ENCODE measurements at places on chromosomes 1 and 21.

DNA sequence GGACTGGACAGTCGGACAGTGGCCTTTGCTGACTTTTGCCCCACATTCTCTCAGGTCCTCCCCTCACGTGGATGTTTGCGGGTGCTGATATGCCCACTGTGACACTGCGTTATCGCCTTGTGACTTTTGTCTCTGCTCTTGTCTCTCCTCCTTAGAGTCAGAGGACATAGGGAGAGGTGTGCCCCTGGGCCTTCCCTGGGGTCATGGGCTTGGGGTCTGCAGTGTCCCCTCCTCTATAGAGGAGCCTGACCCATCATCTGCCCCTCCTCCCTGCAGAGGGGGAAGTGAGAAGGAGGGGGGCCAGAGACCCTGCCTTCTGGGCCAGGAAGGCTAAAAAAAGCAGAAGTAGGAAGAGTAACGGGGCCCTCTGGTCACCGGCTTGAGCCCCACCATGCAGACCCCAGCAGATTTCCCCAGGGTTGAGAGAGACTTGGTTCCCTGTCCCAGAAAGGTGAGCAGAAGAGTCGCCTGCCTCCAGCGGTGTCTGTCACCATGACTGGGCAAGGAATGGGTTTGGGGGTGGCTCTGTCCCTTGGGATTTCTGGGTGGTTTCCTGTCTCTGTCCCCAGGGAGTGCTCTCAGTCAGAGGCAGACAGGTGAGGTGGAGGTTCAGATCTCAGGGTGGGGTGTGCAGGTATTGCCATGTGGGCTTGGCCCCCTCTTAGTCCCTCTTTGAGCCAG is 13.3 kb downstream of the RPS6KA1 start:
- peak; percentile 72 for DNase-seq

GRCh38 chr1:116763116-116763786 is 9.0 kb downstream of the CD2 start:
- DNase-seq = no peak

GRCh38 chr1:64581843-64582185 is 111.9 kb downstream of the CACHD1 start:
- DNase-seq = no peak

GRCh38 chr1:31548907-31549808 is 27.2 kb upstream of the TINAGL1 start:
- DNase-seq = peak; percentile 79

- DNase-seq = no peak
These were observed 21.2 kb upstream of the XPR1 start for GRCh38 chr1:180610556-180611015.

DNA sequence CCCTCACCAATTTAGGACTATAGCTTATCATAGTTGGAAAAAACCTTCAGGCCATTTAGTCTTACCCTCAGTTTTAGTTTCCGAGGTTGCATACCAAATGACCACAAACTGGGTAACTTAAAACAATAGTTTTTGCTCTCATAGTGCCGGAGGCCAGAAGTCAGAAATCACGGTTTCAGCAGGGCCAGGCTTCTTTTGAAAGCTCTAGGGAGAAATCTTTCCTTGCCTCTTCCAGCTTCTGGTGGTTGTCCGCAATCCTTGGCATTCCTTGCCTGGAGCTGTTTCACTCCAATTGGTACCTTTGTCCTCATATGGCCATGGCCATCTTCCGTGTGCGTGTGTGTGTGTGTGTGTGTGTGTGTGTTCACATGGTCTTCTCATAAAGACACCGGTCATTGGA is 12.4 kb upstream of the PLXNA2 start:
- DNase-seq = no peak

DNA sequence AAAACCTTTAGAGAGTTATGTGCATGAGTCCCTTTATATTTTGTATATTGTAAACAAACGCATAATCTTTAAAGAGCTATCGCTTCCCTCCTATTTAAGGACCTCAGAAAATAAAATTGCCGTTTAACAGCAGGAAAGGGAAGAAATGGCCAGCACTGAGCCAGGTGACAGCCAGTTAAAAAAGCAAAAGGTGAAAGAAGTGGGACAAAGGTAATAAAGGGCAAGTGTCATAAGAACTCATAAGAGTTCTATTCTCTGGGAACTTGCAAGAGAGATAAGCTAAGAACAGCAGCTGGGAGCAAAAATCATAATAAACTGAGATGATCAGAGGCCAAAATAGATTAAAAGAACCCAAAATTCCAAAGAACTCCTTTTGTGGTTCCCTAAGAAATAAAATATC is 520.9 kb upstream of the PKN2 start:
- no peak for DNase-seq

DNA sequence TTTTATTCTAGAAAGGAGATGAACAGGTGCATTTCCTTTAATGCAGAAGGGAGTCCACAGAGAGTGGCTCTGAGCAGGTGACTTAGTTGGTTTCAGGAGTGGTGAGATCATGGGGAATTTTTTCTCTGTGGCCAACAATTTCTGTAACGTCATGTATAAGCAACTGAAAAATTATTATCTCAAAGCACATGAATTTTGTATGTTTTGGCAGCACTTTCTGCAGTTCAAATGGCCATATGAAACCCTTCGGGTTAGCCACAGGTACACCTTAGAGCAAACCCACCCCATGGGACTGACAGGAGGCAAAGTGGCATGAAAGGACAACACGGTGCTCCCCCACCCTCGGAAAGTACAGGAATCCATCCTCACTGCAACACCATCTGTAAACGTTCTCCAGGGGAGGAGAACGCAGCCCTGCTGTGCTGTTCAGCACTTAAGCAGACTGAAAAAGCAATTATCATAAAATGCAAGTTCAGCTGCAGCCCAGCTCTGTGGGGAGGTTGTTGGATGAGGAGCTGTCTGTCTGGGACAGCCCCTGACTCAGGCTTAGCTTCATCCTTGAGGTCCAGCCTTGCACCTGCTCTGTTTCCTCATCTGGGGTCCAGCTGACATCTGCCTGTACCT is 55.8 kb upstream of the CLDN14 start:
- DNase-seq = no peak

DNA sequence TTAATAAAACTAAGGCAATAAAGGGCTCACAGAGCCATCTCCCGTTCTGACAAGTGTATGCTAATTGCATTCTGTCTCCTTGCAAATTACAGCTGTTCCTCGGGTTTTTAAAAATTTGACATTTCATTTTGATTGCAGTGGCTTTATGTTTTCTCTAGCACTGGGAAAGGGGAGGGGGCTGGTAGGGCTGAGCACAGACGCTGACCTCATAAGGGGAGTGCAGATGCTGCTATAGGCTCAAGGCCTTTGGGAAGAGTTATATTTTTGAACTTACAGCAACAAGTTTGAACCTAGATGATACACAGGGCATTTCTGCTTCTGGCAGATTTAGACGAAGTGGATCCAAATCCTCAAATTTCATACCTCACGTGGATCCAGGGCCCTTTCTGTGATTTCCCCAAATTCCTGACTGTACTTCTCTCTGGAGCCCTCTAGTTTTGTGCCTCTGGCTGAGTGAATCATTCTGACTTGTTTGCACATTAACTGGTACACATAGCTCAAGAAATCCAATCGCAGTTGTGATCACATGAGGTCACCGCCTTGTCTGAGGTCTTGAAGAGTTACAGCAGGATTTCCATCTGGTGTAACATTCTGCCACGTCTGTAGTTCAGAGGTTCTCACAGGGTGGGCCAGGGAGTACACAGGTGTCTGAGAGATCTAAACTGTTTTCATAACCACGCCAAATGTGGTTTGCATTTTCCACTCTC is 230.3 kb downstream of the C1orf94 start:
- DNase-seq = no peak

DNA sequence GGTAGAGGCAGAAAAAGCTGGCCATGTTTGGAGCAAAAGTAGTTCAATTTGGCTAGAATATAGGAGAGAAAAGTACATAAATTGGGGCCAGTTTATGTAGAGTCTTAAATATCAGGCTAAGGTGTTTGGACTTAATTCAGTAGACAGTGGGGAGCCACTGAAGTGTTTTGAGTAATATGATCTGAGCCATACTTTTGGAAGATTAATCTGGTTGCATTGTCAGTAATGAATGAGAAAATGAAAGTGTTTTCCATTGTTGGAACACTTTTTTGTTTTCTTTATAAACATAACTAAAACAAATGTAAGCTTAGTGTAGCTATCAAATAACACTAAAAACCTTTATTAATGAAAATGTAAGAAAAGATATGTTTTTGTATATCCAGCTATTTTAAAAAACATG is 42.1 kb downstream of the POU2F1 start:
- no peak for DNase-seq

GRCh38 chr21:32346951-32347350 is 45.9 kb downstream of the URB1 start:
- DNase-seq = no peak

DNA sequence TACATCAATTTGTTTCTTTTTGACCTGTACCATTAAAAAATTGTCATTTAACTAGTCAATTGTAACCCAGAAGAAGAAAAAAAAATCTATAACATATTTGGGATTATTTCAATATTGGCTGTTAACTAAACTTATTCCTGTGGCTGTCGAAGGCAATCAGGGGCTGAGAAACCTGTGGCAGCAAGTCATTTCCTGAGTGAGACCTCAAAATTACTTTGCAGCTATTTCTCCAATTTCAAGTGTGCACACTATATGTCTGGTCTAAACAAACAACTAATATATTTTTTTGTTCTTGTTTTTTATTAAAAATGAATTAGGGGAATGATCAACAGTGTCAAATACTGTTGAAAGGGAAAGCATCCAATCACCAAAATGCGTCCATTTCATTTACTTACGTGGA is 1357.6 kb upstream of the B3GALT2 start:
- DNase-seq = no peak

DNA sequence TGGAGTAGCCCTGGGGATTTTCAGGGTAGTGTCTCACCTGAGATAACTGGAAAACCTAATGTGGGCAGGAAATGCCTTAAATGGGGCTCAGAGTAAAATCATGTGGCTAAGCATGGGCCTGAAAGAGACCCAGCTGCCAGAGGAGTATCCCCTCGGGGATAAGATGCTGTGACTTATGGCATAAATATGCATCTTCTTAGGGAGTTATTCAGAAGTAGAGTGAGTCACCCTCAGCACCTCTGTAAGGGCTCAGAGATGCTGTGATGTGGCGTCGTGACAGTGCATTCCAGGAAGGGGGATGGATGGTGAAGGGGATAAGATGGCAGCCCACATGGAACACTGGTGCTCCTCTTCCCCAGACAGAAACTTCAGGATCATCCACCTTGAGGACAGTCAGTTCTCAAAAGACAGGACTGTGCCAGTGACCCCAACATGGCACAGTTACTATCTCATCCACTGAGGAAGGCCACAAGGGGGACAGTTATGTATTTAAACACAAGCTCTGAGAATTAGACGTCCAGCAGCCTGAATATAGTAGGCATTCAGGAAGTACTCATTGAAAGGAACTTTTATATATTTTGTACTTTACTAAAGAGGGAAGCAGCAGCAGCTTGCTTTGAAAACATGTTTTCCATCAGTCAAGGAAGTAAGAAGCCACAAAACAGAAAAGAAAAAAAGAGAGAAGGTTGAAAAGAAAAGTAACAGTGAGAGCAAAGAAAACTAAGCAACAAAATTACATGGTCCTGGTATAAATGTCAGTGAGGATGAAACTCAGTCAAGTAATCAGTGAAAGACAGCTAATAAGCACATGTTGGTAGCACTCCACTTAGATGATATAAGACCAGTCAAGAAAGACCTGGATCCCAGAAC is 8.3 kb downstream of the IL24 start:
- DNase-seq = no peak

DNA sequence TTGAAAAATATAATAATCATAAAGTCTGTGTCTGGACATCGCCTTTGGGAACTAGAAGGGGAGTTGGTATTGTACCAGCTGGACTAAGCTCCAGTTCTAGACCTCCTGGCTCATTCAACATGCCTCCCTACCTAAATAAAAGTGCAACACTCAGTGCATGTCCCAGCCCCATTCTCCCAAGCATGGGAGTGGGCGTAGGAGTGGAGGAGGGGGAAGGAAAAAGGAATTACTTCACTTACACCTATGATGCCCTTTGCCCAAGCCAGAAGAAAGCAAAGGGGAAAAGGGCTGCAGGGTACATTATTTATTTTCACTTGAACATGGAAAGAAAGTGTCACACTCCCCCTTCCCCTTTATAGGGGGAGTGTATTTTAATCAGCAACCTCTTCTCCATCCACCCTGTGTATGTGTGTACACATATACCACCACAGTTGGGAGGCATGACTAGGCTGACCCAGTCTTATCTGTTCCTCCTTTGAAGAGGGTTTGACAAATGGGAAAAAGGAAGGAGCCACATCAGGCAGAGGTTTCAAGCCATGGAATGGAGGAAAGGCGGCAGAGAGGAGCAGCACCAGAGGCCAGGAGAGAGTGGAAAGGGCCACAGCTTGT is 3.2 kb downstream of the NIT1 start:
- DNase-seq = no peak

DNA sequence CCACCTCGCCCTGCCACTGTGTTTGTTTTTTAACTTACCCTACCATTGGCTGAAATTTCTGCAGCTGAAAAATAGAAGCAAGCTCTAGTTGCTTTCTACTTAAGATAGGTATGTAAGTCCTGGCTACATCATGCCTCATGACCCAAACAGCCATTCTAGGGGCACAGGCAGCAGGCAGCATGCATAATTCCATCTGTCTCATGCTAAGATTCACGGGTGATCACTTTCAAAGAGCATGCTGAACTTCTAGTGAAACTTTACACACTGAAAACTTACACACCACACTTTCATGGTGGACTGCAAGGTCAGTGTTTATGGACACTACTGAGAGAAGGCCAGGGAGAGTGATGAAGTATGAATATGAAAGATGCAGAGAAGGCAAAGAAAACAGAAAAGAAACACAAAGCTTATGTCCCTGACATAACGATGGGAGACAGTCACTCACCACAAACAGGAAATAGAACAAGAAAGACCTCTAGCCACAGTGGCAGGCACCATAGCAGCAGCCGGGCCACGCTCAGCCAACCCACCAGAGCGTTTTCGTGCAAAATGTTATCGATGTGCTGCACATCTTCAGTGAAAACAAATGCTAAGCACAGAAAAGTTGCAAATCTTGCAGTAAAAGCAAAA is 102.3 kb upstream of the TIAM1 start:
- no peak for DNase-seq

GRCh38 chr1:226277897-226278296 is 31.1 kb downstream of the LIN9 start:
- no peak for DNase-seq

GRCh38 chr1:181737056-181737455 is 253.7 kb downstream of the CACNA1E start:
- no peak for DNase-seq

- DNase-seq = no peak
These were observed 2.1 kb downstream of the ERG start for GRCh38 chr21:38496224-38496623.

DNA sequence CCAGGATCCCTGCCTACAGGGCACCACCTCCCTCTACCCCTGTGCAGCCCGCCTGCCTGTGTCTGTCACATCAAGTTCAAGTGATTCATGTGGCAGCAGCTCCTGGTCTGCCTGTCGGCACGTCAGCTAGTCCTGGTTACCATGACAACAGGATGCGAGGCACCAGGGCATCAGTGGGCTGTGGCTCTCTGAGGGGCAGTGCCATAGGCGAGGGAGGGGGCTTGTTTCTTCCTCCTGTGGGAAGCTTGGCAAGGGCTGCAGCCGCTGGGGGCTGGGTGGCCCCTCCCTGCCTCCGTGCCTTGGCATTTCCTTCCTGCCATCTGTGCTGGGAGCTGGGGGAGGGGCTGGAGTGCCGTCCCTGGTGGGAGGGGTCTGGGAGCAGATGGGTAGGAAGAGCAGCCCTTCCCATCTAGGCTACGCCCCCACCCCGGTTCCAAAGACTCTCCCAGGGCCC is 43.1 kb downstream of the FOXO6 start:
- DNase-seq = no peak

Measured in activated B cell treated with CpG ODN at 0.5 μM for 24 hours (primary cell).